ENCODE measurements at places on chromosomes 1 and 21. TPM values are rescaled to one million over a fixed set of nuclear protein-coding genes. Genes with fewer than 3 reads are reported as not detected.
A peak's percentile ranks its signal among the peaks of the same experiment; 100 is the strongest.

- peak overlapping the region; percentile 82 for H3K27ac ChIP-seq
- DNase-seq, result no peak
- no peaks in the 10 kb centered on the region for H3K27me3 ChIP-seq
- H3K4me1 ChIP-seq, result peaks cover 58% of the 10 kb centered on the region
- no peak overlapping the region for H3K4me3 ChIP-seq
Observed at GRCh38 chr1:180925471-180926051, 12.9 kb downstream of the KIAA1614 start.

GRCh38 chr1:160291248-160292220 is 6.6 kb upstream of the PEX19 start:
- no peak overlapping the region for H3K27ac ChIP-seq
- H3K4me3 ChIP-seq, result no peak overlapping the region
- no peaks in the 10 kb centered on the region for H3K27me3 ChIP-seq
- no peaks in the 10 kb centered on the region for H3K4me1 ChIP-seq

DNA sequence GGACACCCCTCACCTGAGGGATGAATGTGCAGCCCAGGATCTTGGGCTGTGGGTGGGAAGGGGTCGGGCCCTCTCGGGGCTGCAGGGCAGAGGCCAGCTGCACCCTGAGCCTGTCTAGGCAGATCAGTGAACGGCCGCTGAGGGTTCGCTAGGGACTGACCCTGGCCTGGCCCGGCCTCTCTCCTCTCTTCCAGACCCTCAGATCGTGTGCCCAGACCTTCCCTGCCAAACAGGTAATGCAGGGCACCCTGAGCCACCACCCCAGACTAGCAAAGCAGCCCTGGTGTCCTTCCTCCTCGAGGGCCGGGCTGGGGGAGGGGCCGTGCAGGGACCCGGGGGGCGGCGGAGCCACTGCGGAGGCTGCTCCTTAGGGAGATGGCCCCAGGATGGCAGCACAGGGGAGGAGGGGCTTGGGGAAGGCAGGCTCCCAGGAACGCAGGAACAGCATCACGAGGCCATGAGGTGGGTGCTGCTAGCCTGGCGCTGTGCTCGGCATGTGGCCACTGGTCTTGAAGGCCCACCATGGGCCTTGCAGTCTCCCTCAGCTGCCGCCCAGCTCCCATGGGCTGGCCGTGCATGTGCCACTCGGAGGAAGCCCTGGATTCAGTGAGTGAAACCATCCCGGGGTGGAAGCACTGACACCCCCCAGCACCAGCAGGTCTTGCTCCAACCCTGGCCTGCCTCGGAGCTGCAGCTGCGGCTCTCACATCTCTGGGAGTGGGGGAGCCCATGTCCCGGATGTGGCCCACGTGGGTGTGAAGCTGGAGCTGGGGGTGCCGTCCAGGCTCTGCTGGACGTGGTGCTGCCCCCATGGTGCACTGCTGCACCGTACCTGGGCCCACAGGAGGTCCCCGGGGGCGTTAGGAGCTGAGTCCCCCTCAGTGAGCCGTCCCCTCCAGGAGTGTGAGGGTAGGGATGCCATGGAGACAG is 28.7 kb downstream of the COL6A2 start:
- H3K27me3 ChIP-seq, result no peaks in the 10 kb centered on the region
- DNase-seq, result no peak
- H3K36me3 ChIP-seq, result peaks cover 84% of the 10 kb centered on the region
- peaks cover 14% of the 10 kb centered on the region for H3K4me1 ChIP-seq
- H3K27ac ChIP-seq, result no peak overlapping the region

DNA sequence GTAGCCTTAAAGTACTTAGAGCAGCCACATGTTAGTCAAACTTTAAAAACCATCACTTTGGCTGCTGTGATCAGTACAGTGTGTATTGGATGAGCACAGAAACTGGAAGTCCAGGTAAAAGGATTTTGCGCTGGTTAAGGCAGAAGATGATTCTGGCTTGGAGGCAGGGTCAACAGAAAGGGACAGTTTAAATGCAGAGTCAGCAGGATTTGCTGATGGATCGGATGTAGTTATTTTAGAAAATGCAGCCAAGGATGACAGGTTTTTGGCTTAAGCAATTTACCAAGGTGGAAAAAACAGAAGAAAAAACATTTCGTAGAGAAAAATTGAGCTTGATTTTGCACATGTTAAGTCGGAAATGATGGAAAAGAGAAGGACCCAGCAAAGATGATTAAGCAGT is 45.9 kb upstream of the MORC3 start:
- DNase-seq, result no peak
- H3K27ac ChIP-seq, result no peak overlapping the region
- H3K4me1 ChIP-seq, result no peaks in the 10 kb centered on the region
- peaks cover 28% of the 10 kb centered on the region for H3K36me3 ChIP-seq
- H3K4me3 ChIP-seq, result no peak overlapping the region
- no peaks in the 10 kb centered on the region for H3K27me3 ChIP-seq

DNA sequence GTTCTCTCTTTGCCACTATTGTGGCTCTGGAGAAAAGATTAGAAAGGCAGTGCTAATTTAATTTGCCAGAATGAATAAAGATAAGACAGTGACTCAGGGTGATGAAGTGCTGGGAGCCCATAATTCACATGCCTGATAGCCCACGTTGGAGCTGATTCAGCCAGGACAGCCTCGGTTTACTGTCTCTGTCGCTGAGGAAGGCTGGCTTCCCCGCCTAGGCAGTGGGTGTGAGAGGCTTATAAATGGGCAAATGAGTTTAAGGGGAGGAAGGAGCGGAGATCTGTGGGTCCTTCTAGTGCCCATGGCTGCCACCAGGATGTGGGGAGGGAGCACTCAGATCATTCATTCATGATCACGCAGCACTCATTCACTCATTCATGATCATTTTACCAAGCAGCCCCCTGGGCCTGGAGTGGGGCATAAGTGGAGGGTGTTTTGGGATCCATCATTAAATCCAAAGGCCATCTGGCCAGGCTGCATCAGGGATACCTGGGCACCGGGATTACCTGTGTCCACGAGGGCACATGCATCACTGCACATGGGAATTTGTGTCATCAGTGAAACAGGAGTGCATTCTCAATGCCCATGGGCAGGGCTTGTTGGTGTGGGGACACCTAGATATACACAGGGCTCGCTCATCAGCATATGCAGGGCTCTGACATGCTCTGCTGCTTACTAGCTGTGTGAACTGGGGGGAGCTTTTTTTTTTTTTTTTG is 315.4 kb downstream of the MATN1 start:
- peak; percentile 87 for DNase-seq
- H3K27ac ChIP-seq, result no peak overlapping the region

- no peaks in the 10 kb centered on the region for H3K27me3 ChIP-seq
- H3K36me3 ChIP-seq, result no peaks in the 10 kb centered on the region
Observed at GRCh38 chr1:223030871-223031400, 112.1 kb downstream of the TLR5 start.

- no peaks in the 10 kb centered on the region for H3K27me3 ChIP-seq
- DNase-seq, result no peak
- no peaks in the 10 kb centered on the region for H3K36me3 ChIP-seq
- peak overlapping the region; percentile 6 for H3K27ac ChIP-seq
- H3K4me3 ChIP-seq, result no peak overlapping the region
- H3K4me1 ChIP-seq, result no peaks in the 10 kb centered on the region
Observed at GRCh38 chr21:31409831-31410487, 65.9 kb upstream of the TIAM1 start.

DNA sequence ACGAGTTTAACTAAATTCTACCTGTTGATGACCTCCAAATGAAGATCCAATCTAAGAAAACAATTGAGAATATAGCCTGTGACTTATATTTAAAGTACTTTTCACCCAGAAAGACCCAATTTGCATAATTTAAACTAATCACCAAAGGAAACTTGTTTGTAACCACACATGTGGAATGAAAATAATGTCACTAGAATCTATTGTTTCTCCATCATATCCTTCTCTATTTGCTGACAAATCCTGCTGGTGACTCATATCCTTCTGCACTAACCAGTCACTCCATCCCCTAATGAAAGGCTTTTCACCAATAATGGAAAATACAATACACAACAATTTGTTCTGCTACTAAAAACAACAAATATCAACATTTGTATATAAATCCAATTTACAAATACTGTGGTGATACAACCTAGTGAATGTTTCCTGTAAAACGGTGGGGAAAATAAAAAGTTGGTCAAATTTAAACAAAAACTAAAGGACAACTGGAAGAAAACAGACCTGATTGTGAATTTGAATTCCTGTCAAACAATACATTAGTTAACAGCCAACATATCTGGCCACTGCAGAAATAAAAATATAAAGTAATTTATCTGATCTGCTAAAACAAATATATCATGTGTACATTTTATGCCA is 6.5 kb downstream of the PTP4A2 start:
- peaks cover 91% of the 10 kb centered on the region for H3K4me1 ChIP-seq
- no peak overlapping the region for H3K4me3 ChIP-seq
- DNase-seq, result no peak
- H3K27ac ChIP-seq, result peak overlapping the region; percentile 0
- H3K27me3 ChIP-seq, result no peaks in the 10 kb centered on the region

- no peak overlapping the region for H3K4me3 ChIP-seq
- no peaks in the 10 kb centered on the region for H3K36me3 ChIP-seq
- H3K27ac ChIP-seq, result no peak overlapping the region
- DNase-seq, result no peak
Observed at GRCh38 chr1:190837888-190838287, 360.2 kb upstream of the BRINP3 start.

DNA sequence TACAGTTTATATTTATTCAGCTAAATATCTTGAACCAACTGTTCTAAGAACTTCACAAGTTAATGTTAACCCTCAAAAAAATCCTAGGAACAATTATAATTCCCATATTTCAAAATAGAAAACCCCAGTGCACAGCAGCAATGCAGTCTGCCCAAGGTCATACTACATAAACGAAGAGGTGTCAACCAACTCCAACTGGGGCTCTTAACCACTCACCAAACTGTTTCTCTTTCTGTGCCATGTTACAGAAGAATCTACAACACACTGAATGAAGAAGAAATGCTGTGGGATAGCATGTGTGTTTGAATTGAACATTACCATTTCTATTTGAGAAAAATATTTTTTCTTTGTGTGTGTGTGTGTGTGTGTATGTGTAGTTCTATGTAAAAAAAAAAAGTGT is 35.7 kb downstream of the EIF4G3 start:
- H3K4me1 ChIP-seq, result peaks cover 16% of the 10 kb centered on the region
- DNase-seq, result no peak
- H3K36me3 ChIP-seq, result no peaks in the 10 kb centered on the region
- H3K4me3 ChIP-seq, result no peak overlapping the region
- no peaks in the 10 kb centered on the region for H3K27me3 ChIP-seq
- H3K27ac ChIP-seq, result no peak overlapping the region

DNA sequence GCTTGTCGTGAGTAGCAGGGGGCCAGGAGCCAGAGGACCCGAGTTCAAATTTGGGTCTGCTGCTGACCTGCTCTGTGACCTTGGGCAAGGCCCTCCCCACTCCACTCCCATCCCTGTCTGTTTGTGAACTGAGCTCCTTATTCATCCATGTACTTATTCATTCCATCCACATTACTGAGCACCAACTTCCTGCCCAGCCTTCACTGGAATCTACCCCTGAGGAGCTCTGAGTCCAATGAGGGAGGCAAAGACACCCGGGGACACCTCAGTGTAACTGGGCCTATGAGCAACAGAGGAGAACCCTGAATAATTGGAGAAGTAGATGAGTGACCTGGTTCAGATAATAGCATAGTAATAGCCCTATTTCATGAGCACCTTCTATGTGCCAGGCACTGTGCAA is 8.9 kb downstream of the BSND start:
- no peak overlapping the region for H3K4me3 ChIP-seq
- no peaks in the 10 kb centered on the region for H3K36me3 ChIP-seq

GRCh38 chr21:39095681-39096080 is 87.6 kb downstream of the PSMG1 start:
- no peak overlapping the region for H3K4me3 ChIP-seq
- no peak for DNase-seq
- H3K36me3 ChIP-seq, result no peaks in the 10 kb centered on the region
- H3K27me3 ChIP-seq, result no peaks in the 10 kb centered on the region
- no peak overlapping the region for H3K27ac ChIP-seq
- H3K4me1 ChIP-seq, result peaks cover 5% of the 10 kb centered on the region

- no peaks in the 10 kb centered on the region for H3K27me3 ChIP-seq
- no peaks in the 10 kb centered on the region for H3K36me3 ChIP-seq
- H3K4me3 ChIP-seq, result no peak overlapping the region
- no peak for DNase-seq
Observed at GRCh38 chr1:228837817-228838716, 102.8 kb downstream of the RHOU start.

GRCh38 chr1:224623743-224624333 is 7.7 kb downstream of the CNIH3 start:
- H3K27ac ChIP-seq, result no peak overlapping the region
- no peaks in the 10 kb centered on the region for H3K4me1 ChIP-seq
- H3K27me3 ChIP-seq, result peaks cover 19% of the 10 kb centered on the region
- DNase-seq, result no peak
- no peaks in the 10 kb centered on the region for H3K36me3 ChIP-seq

GRCh38 chr1:203045821-203046594 is 19.7 kb downstream of the PPFIA4 start:
- no peak for DNase-seq
- H3K36me3 ChIP-seq, result no peaks in the 10 kb centered on the region
- H3K27ac ChIP-seq, result no peak overlapping the region
- no peaks in the 10 kb centered on the region for H3K27me3 ChIP-seq

DNA sequence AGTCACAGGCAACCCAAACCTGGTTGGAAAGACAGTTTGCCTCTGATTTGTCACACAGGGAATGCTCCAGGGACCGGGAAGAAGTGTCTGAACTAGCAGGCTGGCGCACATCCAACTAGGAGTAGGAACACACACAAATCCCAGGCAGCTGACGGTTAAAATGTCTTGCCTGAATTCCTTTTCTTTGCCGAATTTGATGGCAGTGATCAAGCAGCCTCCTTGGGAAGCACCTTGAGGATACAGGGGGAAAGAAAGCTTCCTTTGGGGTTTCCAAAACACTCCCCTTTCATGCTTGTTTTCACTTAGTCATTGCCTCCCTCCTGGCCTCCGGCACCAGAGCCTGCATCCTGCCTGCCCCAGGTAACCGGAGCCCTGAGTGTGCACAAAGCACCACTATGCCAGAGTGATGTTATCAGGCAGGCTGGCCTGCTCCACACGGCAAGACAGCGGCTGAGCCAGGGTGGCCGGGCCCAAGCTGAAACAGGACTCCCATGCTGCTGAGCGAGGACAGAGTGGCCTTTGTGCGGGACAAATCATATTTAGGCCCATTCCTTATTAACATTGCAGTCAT is 193.8 kb downstream of the LMX1A start:
- no peaks in the 10 kb centered on the region for H3K27me3 ChIP-seq
- H3K36me3 ChIP-seq, result no peaks in the 10 kb centered on the region
- H3K4me1 ChIP-seq, result no peaks in the 10 kb centered on the region

DNA sequence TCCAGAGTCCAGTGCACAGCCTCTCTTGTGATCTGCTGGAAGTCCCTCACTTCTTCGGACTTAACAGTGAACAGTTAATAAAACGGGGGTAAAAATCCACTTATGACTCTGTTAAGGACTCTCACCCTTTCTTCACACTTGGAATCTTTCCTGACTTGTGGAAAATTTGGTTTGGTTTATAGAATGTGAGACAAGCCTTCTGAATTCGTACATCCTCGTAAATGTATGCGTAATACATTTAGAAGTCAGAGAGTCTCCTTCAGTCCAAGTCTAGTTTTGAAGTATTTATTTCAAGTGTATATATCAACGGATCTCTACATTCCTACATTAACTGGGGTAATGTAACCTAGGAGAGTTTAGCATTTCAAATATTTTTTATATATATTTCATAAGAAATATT is 270.4 kb downstream of the KCNJ6 start:
- DNase-seq, result no peak
- no peaks in the 10 kb centered on the region for H3K27me3 ChIP-seq

WASF2 gene
- 78.5 TPM for total RNA-seq

GJC2 gene
- total RNA-seq, result 7.1 TPM

KTI12 gene
- 9.9 TPM for total RNA-seq

KLF17 gene
- 0.42 TPM for total RNA-seq

LMX1A gene
- 0.32 TPM for total RNA-seq

VCAM1 gene
- total RNA-seq, result 5.8 TPM

PDIK1L gene
- 5.4 TPM for total RNA-seq

CHRM3 gene
- total RNA-seq, result 75.5 TPM
